ENCODE measurements at places on chromosomes 16 and 17.

DNA sequence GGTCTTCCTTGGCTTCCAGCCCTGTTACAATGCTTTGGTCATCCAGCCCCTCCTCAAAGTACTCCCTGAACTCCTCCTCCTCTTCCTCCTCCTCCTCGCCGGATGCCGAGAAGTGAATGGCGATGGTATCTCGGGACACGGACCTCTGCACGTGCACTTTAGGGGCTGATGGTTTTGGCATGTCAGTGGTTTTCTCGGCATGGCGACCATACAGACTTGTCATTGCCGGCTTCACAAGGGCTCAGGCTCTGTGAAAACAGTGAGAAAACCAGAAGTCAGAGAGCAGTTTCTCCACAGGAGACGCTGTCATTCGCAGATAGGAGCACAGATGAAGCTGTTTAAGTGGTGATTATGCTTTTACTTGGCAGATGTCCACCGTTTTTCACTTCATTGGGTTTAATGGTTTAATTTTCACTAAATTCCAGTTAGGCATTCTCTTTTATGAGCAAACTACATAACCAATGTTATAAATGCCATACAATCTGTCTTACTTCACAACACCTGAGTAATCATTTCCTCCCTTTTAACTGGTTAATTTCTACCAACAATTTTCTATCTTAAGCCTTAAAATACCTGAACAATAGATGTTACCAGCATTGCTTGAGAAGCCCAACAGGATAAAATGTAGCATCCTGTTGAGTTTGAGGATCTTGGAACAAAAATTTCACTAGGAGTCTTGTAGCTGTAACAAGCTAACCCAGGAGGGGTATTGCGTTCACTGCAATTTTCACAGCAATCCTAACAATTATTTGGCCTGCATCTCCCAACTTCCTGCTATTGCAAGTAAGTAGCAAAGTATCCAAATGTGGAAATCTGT, 48.9 kb downstream of the TEX2 start:
- DNase-seq: no peak

- DNase-seq: no peak
Measured at GRCh38 chr16:57112403-57113041, 20.1 kb downstream of the CPNE2 start.

- DNase-seq: no peak
Measured at GRCh38 chr17:56740481-56740880, 93.2 kb downstream of the C17orf67 start.

DNA sequence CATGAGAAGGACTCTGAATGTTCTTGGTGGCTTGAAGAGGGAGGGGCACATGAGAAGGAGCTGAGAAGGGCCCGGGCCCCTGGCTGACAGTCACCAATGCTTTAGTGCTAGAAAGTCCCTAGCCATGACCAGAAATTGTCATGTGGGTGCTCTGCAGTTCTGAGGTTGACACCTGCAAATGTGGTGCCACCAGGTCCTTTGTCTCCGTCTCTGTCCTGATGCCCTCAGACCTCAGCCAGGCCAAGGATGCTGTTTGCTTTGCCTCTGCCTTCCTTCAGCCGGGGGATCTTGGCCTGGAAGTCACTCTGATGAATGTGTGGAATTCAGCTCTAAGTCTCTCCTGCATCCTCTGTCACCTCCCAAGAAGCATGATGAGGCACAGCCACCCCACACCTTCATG, 63.6 kb downstream of the TNFRSF13B start:
- DNase-seq: no peak

DNA sequence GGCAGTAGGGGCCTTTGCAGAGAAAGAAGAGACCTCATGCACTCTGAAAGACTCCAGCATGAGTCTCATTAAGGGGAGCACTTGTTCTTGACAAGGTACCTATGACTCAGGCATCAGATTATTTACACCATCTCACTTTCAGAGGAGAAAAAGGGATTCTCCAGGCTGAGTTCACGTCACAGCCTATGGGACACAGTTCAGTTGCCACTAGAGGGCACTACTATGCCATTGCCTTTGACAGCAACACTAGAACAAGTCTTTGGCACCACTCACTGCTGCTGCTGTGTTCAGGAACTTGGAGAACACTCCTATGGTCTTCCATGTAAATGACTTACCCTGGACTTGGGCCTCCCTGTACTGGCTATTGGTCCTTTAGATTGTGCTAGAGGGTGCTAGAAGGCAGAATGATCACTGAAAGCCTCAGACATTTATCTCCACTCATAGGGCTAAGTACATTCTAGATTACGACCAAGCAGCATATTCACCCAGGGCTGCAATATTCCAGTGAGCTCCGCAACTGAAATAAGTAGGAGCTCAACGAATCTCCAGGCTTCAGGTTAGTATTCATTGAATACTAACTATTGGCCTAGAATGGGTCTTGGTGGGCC, 225.1 kb upstream of the CA10 start:
- no peak for DNase-seq

GRCh38 chr17:37429453-37429852, 22.8 kb downstream of the TADA2A start:
- DNase-seq: no peak

DNA sequence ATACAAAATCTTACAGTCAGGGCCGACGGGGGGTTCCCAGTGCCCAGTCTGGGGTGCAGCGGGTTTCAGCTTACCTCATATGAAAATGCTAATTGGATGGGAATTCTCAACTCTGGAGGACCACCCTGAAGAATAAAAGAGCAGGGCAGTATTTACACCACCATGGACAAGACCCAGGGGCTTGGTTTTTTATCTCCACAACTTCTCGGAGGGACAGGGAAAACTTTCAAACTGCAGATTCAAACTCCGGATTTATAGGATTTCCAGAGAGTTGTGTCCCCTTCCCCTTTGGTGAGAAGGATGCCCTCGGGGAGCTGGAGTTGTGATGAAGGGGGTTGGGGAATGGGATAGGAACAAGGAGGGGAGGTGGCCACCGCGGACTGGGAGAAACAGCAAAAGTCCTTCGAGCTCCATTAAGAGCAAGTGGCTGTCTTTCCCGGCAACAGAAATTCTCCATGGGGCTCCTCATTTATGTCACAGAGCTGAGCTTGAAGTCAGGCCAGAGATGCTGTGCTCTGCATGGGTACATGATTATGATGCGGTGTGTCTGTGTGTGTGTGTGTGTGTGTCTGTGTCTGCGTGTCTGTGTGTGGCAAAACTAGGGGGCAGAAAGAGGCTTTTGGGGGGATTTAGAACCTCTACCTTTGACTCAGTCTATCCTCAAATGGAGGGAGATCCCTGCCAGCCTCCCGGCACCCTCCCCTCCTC, 15.7 kb downstream of the FOXL1 start:
- DNase-seq: no peak

GRCh38 chr17:2905269-2905668, 109.0 kb downstream of the RAP1GAP2 start:
- DNase-seq: no peak

- no peak for DNase-seq
Measured at GRCh38 chr17:29042679-29043538, at the start of gene PIPOX. PIPOX (plus strand) TSS chr17:29043141; CDS start chr17:29043226, 85 bp downstream.

GRCh38 chr16:21989751-21990150, 11.2 kb downstream of the PDZD9 start:
- DNase-seq: no peak

DNA sequence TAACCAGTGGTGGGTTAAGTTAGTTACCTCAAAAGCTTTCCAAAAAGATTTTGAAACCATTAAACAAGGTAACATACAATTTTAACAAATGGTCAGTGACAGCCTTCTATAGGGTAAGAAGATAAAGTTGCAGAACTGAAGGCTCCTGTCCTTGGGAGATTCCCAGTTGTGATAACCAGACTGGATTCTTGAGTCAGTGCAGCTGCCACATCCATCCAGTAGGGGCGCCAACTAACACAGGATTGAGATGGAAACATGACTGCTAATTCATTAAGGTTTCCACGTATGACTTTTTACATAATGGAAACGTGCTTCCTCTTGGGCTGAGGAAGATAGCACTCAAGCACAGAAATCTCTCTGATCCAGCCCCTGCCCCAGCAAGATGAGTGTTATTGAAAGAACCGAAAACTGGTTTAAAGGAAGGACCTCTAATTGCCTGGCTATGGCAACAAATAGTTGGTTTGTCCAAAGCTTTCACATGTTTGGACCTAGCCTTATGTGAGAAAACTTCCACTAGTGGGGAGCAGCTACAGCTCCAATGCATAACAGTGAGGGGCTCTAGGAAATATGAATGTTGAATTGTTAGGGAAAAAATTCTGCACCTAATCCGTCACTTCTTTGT, 269.8 kb upstream of the MYOCD start:
- DNase-seq: no peak

DNA sequence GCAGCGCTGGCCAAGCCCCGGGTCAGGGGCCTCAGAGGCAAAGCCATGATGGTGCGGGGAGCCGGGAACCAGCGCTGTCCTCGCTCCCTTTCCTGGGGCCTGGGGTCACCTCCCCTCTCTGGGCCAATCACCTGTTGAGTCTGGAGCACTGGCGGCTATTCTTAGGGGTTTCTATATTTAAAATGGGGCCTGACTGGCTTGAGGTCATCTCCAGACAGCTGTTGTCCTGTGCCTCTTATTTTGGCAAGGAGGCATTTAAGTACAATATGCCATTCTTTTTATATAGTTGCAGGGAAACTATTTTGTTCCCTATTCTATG, at the start of gene COX6A2:
TSS of gene COX6A2 (minus strand) at position 82 of the 319 bp plus-strand sequence. CDS start at position 47, 35 bp downstream.
- DNase-seq: no peak

GRCh38 chr17:10197362-10197720, 1.1 kb downstream of the GAS7 start:
- DNase-seq: no peak

- no peak for DNase-seq
Measured at GRCh38 chr17:44904001-44904984, 5.0 kb upstream of the EFTUD2 start.

- no peak for DNase-seq
Measured at GRCh38 chr16:13999071-13999894, 71.8 kb upstream of the MRTFB start.

Data from AG04450 (cell line).